ENCODE measurements at places on chromosomes 1 and 21.

- DNase-seq = no peak
These were observed 106.6 kb downstream of the DUSP10 start for GRCh38 chr1:221635305-221635704.

GRCh38 chr1:37020653-37021277 is 13.6 kb downstream of the GRIK3 start:
- DNase-seq = no peak

GRCh38 chr1:221712776-221713431 is 29.0 kb downstream of the DUSP10 start:
- no peak for DNase-seq

DNA sequence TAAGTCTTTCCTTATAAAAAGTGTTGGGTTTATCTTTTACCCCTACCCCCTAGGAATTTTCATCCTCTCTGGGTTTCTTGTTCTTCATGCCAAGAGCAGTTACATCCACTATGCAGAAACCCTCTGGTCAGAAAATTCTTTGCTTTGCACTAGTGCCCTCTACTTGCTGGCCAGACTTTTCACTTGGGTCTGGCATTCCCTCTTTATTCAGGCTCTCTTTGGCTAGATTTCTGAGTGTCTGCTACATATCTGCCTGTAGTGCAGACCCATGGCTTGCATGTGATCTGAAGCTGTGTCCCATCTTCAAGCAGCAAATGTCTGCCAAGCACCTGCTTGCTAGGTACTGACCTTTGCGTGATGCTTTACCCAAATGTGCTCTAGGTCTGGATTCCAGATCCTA is 237.0 kb downstream of the GPATCH2 start:
- no peak for DNase-seq

GRCh38 chr1:90959352-90960206 is 62.3 kb downstream of the ZNF644 start:
- no peak for DNase-seq

DNA sequence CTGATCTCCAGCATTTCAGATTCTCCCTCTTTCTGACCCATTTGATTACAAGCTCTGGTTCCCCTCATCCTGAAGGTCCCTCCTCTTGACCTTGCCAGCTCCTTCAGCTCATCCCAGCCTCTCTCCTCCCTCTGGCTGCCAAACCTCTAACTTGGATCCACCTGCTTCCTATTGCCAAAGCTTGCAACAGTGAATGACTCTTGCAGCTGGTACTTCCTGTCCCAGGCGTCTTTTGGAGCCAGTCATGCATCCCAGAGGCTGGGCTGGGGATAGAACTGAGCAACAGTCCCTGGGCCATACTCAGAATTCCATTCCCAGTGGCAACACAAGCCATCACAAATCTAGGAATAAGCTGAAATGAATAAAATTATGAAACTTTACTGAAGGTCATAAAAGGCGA is 27.7 kb upstream of the SPOCD1 start:
- no peak for DNase-seq

DNA sequence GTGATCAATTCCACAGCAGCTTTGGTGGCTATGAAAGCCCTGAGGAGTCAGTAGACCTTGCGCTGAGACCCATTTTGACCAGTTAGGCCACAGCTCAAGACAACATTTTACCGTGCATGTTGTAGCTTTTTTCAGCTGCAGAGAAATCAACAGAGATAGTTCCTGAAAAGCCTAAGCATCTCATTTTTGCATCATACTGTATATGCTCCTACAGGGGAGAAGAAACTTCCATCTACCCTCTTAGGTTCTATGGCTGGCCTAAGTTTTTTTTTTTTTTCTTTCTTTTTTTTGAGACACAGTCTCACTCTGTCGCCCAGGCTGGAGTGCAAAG is 24.8 kb upstream of the EYA3 start:
- no peak for DNase-seq

DNA sequence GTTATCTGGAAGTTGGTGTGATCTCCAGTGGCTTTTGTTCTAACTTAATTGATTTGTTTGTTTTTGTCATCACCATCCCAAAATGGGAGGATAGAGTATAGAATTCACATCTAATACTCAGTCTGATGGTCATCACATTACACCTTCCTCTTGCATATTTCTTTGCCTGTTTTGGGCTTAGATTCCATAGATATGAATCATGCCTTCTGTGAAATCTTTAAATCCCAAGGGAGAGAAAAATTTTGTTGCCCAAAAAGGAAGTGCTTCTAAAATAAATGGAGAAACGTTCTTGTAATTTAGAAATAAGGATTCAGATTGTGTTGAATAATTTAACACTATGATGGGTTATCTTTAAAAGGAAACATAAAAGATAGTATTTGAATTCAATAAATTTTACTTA is 446.0 kb upstream of the LRRC7 start:
- DNase-seq = no peak

DNA sequence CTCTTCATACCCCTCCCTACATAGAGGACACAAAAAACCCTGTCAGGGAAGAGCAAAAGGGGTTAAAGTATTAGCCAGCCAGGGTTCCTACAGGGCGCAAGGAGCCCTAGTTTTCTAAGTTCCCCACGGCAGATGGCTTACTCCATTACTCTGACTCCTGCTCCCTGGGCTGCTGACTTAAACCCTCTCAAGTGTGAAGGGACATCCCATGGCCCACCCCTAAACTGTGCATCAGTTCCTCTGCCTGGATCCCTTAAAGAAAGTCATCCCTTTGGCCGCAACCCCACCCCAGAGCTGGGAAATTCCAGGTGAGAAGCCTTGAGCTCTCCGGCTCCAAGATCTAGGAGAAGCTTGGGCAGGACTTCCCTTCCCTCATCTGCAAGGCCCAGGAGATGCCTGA is 236.0 kb downstream of the TOMM20 start:
- DNase-seq = no peak

- DNase-seq = no peak
These were observed 21.4 kb downstream of the KIRREL1 start for GRCh38 chr1:158014731-158015320.

- no peak for DNase-seq
These were observed 267.7 kb downstream of the ZNF648 start for GRCh38 chr1:181793831-181794230.

GRCh38 chr21:35521293-35521692 is 472.2 kb upstream of the RUNX1 start:
- DNase-seq = no peak

GRCh38 chr1:172163498-172164215 is 256.8 kb upstream of the C1orf105 start:
- no peak for DNase-seq

DNA sequence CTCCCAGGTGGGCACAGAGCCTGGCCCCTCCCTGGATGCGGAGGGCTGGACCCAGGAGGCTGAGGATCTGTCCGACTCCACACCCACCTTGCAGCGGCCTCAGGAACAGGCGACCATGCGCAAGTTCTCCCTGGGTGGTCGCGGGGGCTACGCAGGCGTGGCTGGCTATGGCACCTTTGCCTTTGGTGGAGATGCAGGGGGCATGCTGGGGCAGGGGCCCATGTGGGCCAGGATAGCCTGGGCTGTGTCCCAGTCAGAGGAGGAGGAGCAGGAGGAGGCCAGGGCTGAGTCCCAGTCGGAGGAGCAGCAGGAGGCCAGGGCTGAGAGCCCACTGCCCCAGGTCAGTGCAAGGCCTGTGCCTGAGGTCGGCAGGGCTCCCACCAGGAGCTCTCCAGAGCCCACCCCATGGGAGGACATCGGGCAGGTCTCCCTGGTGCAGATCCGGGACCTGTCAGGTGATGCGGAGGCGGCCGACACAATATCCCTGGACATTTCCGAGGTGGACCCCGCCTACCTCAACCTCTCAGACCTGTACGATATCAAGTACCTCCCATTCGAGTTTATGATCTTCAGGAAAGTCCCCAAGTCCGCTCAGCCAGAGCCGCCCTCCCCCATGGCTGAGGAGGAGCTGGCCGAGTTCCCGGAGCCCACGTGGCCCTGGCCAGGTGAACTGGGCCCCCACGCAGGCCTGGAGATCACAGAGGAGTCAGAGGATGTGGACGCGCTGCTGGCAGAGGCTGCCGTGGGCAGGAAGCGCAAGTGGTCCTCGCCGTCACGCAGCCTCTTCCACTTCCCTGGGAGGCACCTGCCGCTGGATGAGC is 34.2 kb downstream of the TRIM11 start:
- no peak for DNase-seq

DNA sequence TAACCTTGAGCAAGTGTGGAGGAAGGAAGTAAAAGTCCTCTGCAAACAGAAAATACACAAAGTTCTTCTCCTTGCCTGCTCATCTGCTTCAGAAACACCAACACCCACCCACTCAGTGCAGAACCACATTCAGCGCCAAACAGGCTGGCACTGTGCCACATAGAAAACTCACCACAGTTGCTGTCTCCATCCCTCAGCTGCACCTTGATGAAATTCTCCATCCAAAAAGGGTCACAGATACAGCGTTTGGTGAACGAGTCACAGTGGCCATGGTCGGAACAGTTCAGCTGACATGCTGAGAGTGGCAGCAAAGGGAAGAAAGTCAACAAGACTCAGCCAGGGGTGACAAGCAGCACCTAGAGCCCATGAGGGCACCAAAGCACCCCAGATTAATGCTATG is 114.5 kb downstream of the KIAA0319L start:
- DNase-seq = no peak

DNA sequence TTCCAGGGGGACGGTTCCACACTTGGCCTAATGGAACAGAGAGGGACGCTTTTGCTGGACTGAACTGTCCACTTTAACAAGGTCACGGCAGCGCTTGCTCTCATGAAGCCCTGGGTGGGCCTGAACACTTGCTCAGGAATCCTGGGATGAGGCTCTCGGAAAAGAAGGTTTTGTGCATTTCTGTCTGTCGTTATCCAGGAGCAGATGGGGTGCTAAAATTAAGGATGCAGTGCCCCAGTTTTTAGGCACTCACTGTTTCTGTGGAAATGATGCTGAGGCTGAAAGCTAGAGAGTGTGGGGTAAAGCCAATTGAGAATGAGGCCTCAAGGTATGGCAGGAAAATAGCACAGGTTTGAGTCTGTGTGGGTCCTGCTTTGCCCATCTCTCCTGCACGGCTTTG is 111.0 kb downstream of the DAB1 start:
- no peak for DNase-seq

DNA sequence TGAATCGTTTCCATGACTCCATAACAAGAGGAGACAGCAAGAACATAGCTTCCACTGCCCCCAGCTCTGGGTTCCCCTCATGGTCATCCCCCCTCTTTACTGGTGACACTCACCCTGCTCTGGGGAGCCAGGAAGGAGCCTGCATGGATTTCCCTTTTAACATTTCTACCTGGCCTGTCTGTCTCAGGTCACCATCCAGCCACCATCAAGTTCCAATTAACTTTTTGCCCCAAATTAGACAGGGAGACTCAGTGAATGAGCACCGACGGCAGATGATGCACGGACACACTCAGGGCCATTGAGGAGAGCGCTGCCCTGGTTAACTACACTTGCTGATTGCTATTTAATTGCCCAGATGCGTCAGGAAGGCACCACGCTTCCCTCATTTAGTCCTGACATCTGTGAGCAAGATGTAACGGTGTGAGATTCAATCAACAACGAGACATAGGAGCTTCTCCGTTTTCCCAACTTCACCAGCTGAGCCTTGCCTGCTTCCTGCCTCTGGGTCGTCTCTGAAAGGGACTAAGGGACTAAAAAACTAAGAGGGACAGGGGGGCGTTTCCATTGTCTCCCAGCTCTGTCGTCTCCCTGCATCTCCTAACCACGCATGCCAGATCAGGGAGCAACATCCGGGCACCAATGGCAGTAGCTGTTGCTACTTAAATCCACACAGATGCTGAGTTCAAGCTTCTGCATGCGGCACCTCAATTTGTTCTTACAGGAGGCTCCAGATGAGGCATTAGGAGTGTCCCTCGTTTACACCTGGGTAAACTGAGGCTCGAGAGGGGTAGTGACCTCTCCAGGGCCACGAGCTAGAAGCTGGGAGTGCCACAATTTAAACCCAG is 426.7 kb downstream of the NPHP4 start:
- DNase-seq = no peak

- no peak for DNase-seq
These were observed 19.1 kb upstream of the LYST start for GRCh38 chr1:235885655-235886262.

- no peak for DNase-seq
These were observed 10.5 kb upstream of the LRRC52 start for GRCh38 chr1:165533254-165533653.

GRCh38 chr1:161311595-161312181 is 1.9 kb upstream of the MPZ start:
- DNase-seq = no peak

DNA sequence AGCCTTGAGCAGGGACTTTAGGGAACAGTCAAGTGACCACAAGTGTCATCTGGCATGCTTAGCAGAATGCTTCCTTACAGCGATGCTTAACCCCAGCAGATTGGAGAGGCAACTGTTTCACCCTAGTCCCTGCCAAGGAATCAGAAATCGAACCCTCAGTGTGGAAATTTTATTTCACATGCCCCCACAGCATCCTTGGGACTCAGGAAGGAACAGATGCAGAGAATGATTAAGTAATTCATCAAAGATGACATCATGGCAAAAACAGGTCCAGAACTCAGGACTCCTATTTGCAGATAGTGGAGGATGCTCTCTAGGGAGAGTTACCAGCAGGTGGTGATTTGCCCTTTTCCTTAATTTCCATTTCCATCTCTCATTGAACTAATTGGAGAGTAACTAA is 333.0 kb upstream of the KAZN start:
- DNase-seq = no peak

DNA sequence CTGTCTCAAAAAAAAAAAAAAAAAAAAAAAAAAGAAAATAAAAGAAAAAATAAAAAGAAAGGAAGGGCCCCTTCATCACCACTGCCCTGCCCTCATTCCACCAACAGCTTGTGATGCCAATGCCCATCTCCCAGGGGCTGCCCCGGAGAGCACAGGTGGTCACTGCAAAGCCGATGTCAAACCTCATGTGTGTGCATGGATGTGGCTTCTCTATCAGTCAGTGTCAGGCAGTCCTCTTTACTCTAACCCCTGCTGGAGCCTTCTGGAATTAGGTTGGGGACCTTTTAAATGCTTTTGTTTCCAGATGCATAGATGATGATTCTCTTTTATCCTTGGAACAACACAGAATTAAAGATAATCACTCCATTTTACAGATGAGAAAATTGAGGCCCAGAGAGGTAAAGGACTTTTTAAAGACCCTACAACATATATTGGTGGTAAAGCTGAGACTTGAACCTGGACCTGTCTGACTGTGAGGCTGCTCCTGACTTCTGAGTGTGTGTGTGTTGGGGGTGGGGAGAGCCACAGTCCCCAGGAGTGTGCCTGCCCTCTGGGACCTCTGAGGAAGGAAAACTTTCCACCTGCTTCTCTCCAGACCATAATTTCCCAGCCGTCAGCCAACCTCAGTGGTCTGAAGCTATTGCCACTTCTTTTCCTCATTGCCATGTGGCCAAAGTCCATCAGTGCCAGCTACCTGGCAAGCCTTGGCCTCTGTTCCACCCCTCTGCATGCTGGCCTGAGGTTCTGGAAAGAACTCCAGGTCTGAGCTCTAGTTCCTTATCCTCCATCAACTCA is 3.0 kb upstream of the TMEM54 start:
- DNase-seq = no peak

GRCh38 chr1:180415236-180415848 is 87.0 kb downstream of the ACBD6 start:
- no peak for DNase-seq

- DNase-seq = no peak
These were observed 77.2 kb downstream of the PTPRC start for GRCh38 chr1:198716051-198716450.

- no peak for DNase-seq
These were observed 129.0 kb downstream of the GABPA start for GRCh38 chr21:25863747-25864146.

- no peak for DNase-seq
These were observed 12.8 kb upstream of the MIXL1 start for GRCh38 chr1:226210571-226211176.

- DNase-seq = no peak
These were observed 3.7 kb upstream of the ARHGEF19 start for GRCh38 chr1:16215882-16216753.

- DNase-seq = no peak
These were observed 207.1 kb upstream of the ZC3H12A start for GRCh38 chr1:37267111-37267835.
